ENCODE measurements at places on chromosomes 16 and 17. TPM values are rescaled to one million over a fixed set of nuclear protein-coding genes. Genes with fewer than 3 reads are reported as not detected.

Gene ANKRD13B
- 10.7 TPM for polyA plus RNA-seq

Gene C17orf67
- polyA plus RNA-seq: 4.3 TPM

Gene KRT40
- polyA plus RNA-seq: not detected

Gene RGS9
- 9.3 TPM for polyA plus RNA-seq

DNA sequence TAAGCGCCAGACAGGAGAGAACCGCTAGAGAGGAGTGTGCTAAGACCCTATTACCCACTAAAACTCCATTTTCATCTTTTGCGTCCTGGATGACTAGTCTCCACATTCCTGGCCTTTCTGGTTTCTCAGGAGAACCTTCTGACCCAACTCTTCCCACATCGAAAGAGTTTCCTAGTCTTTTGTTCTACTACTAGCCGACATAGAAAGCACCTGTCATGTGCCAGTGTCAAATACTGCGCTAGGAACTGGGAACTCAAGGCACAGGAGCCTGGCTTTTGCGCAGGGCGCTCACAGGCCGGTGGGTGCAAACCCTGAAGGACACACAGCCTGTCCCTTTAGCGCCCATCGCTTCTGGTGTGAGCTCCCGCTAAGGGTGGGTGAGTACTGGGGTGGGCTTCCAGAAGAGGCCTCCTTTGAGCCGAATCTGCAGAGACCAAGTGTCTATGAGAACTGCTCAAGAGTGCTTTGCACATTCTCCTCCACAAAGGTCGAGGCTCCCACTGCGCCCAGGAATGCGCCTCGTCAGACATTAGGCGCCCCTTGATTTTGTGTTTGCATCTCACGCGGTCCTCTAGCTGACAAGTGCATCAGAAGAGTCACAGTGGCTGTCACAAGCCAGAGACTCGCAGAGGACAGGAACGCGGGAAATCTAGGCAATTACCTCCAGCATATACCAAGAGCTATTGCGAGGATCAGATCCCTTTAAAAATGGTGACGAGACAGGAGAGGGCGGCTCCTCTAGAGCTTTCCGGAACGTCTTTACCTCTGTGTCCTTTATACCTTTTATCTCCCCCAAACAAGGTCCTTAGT, 2.0 kb upstream of the PSMB3 start:
- DNase-seq: no peak

- DNase-seq: no peak
Measured at GRCh38 chr17:31388770-31389656, 2.5 kb upstream of the RAB11FIP4 start.

DNA sequence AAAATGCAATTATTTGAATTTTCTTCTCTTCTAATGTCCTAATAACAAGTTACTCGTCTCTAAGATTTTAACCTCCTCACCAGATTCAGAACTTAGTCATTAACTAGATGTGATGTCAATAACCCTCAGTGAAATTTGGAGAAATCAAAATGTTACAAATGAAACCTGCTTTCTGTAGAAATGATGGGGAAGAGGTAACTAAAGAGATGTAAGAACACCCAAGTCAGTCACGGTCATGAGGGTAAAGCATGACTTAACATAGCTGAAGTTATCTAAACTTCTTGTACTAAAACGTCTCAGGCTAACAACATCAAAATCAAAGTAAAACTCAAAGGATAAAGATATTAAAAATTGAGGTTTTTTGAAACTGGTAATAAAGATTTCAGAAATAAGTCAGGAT, 9.7 kb downstream of the RNFT1 start:
- DNase-seq: no peak

- DNase-seq: no peak
Measured at GRCh38 chr16:52070341-52071057, 476.4 kb downstream of the TOX3 start.

All from left lung (tissue), 14 donors.